ENCODE measurements at places on chromosomes 2 and 18.

DNA sequence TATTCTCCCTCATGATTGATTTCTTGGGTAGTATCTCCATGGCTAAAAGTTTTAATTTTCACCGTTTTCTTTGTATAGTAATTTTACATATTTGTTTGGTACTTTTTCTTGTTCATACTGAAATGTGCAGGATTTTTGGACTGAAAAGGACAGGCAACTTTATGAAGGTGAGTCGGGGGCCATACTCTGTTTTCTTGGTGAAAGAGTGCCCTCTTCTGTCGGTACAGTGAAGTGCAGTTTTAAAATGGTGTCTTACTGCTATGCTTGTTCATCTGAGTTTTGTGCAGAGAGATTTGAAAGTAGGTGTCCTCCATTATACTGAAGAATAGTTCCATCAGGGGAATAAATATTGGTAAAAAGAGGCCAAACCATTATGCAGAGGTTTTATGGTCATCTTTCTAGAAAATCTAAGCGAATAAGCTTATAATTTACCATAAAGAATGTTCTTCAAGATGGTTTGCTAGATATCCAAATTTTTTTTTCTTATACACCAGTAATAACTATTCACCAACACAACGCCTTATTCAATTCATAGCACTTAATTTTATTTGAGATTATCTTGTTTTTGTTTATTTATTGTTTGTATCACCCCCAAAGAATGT lies 8.7 kb upstream of the SERPINB13 start:
- peak; percentile 27 for DNase-seq

GRCh38 chr2:196077821-196078220 lies 9.2 kb upstream of the DNAH7 start:
- DNase-seq = no peak

GRCh38 chr2:207450186-207450585 lies 79.6 kb upstream of the CREB1 start:
- DNase-seq = no peak

DNA sequence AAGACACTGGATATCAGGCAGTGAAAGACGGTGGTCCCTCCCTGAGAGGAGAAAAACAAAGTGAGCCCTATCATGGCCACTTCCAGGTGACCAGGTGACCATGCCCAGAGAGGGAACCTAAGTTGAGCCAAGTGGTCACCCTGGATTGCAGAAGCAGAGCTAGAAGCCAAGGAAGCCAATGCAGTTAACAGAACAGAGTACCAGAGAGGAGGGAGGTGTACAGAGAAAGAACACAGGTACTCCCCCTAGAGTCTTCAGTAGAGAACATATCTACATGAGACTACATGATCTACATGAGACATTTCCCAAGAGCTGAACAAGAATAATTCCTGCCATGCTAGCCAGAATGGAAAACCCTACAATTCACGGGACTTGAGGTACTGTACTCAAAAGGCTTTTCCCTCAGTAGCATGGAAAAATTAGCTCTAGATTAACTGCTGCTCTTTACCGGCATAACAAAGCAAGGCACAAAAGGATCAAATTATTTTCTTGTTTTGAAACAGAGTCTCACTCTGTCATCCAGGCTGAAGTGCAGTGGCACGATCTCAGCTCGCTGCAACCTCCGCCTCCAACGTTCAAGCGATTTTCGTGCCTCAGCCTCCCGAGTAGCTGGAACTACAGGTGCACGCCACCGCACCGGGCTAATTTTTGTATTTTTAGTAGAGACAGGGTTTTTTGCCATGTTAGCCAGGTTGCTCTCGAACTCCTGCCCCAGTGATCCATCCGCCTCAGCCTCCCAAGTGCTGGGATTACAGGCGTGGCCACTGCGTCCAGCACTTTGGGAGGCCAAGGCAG lies 23.5 kb downstream of the ROCK2 start:
- no peak for DNase-seq

GRCh38 chr18:53906681-53907080 lies 317.8 kb downstream of the MBD2 start:
- no peak for DNase-seq

GRCh38 chr2:27885234-27885633 lies 5.0 kb downstream of the RBKS start:
- no peak for DNase-seq

DNA sequence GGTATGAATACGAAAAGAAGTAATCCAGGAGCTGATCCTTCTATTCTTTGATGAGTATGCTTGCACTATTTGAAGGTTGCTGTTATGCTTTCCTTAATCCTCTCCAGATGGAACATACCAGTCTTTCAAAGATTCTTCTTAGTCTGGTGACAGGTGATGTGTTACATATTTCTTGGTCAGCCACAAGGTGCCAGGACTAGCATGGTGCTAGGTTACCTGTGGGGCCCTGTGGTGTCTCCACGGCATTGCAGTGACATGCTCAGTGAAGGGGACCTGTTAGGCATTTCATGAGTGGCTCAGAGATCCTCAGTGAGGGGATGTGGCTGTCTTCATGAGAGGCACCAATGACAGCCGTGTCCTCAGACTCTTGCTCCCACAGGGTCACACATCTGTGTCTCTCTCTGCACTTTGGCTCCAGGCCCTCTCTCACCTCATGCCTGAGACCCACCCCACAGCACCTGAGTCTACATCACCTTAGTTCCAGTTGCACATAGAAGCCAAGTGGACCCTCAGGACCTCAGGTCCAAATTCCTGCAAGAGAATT lies 13.1 kb upstream of the RAB31 start:
- DNase-seq = no peak

GRCh38 chr2:12504443-12504842 lies 212.3 kb upstream of the TRIB2 start:
- peak; percentile 60 for DNase-seq

- no peak for DNase-seq
Observed at GRCh38 chr18:3524706-3525105, 74.7 kb downstream of the TGIF1 start.

DNA sequence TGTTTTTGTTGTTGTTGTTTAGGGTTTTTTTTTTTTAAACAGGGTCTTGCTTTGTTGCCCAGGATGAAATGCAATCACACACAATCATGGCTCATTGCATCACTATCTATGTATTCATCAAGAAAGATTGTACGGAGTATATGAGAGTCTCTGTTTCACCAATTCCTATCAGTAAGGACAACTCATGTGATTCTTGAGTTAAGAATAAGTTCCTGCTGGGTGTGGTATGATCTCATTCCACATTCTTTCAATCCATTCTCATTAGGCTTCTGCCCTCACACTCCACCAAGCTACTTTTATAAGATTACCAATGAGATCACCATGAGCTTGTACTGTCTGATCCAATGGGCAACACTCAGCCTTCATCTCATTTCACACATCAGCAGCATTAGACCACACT lies 9.1 kb upstream of the AP1S3 start:
- no peak for DNase-seq

DNA sequence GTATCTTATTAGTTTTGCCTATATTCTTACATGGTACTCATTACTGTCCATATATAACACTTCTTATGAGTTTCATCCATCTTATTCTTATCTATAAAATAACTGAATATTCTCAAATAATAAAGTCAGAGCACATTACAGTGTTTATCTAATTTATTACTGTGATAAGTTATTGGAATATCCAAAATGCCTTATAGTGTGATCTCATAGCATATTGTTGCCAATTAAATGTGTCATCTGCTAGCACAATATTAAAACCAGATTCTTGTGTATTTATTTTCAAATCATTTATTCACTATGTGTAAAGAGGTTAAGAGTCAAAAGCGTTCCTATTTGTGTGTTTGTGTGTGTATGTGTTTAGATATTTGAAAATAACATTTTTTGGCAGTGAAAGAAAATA lies 151.9 kb downstream of the WDR7 start:
- DNase-seq = no peak

DNA sequence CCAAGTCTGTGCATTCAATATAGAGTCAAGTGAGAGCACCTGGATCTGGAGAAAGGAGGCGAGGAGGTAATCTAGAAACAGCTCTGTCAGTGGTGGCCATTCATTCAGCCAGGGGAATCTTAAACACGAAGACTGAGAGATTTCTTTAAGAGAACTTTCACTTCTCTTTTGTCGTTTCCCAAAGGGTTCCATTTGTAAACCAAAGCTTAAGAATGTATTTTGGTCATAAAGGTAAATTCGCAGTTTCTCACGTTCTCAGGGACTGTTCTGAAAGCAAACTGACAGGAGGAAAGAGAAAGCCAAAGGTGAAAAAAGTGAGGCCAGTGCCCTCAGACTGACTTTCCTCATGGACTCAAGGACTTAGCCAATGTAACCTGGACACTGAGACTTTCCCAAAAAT lies 513.5 kb downstream of the CMPK2 start:
- no peak for DNase-seq

- DNase-seq = no peak
Observed at GRCh38 chr2:42425697-42426096, 64.7 kb upstream of the COX7A2L start.

- no peak for DNase-seq
Observed at GRCh38 chr18:43312891-43313290, 35.6 kb upstream of the SYT4 start.

DNA sequence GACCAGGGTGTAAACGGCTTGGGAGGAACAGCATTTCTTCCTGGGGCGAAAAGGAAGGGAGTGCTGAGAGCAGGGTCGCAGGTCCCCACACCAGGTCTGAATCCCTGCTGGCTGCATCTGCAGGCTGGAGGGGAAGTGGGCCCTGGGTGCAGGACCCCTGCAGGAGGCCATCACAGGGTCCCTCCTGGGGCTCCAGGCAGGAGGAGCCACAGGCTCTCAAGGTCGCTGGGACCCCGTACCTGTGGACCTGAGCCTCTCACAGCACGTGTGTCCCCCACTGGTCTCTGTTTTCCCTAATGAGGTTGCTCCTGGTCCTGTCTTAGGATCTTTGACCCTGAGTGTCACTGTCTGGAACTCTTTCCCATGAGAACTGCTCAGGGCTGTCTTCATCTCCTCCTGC lies 147.8 kb upstream of the ZNF236 start:
- no peak for DNase-seq

GRCh38 chr2:201915446-201915845 lies 109.1 kb downstream of the CDK15 start:
- DNase-seq = no peak

DNA sequence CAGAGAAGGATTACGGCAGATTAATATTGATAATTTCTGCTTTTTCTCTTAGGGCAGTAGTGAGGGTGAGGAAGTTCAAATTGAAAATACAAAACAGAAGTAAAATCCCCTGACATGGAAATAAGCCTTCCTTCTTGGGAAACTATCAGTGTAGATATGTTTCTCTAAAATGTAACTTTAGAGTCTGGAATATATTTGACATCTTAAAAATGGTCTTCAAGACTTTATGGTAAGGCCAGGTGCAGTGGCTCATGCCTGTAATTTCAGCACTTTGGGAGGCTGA lies 33.0 kb downstream of the INPP5D start:
- DNase-seq = no peak

GRCh38 chr2:197668296-197668695 lies 7.1 kb downstream of the RFTN2 start:
- no peak for DNase-seq

GRCh38 chr2:10845640-10846039 lies 33.1 kb upstream of the PDIA6 start:
- no peak for DNase-seq

GRCh38 chr2:227464361-227464760 lies 7.6 kb upstream of the AGFG1 start:
- peak; percentile 30 for DNase-seq

DNA sequence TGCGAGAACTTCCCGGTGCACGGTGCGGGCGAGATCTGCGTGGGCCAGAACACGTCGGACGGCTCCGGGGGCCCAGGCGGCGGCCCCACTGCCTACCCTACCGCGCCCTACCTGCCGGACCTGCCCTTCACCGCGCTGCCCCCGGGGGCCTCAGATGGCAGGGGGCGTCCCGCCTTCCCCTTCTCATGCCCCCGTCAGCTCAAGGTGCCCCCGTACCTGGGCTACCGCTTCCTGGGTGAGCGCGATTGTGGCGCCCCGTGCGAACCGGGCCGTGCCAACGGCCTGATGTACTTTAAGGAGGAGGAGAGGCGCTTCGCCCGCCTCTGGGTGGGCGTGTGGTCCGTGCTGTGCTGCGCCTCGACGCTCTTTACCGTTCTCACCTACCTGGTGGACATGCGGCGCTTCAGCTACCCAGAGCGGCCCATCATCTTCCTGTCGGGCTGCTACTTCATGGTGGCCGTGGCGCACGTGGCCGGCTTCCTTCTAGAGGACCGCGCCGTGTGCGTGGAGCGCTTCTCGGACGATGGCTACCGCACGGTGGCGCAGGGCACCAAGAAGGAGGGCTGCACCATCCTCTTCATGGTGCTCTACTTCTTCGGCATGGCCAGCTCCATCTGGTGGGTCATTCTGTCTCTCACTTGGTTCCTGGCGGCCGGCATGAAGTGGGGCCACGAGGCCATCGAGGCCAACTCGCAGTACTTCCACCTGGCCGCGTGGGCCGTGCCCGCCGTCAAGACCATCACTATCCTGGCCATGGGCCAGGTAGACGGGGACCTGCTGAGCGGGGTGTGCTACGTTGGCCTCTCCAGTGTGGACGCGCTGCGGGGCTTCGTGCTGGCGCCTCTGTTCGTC lies 1.7 kb downstream of the FZD7 start:
- DNase-seq = peak; percentile 62

DNA sequence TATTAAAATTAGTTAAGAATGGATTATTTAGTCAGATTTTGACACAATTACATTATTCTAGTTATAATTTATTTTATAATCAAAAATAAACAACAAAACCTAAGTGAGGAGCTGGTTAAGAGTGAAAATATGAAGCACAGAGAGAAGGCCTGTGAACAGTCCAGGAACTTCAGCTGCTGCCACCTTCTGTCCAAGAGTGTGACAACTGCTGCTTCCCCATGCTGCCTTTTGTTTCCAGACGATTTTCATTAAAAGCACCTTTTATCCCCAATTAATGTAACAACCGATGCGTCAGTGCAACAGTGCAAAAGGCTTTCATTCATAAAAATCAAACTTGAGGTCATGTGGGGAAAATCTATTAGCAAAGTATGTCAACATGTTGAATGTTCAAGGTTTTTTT lies 363.6 kb downstream of the CTNNA2 start:
- no peak for DNase-seq

GRCh38 chr2:46748735-46749531 lies 166.7 kb downstream of the MCFD2 start:
- no peak for DNase-seq

DNA sequence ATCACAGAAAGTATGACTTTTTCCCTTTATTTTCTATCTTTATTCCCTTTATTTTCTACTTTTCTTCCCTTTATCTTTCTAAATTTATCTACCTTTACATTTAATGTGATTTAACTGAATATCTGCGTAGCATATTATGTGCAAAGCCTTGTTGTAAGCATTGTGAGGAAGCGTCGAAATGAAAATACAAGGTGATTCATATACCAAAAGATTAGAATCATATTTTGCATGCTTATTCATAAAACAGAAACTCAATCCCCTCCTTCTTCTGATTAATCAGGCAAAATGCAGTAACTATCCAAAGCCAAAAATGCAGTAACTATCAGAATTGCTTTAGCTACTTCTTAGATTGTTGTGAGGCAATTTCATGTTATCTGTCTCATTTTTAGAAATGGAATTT lies 393.0 kb downstream of the CDH19 start:
- no peak for DNase-seq

Measured in activated CD4-positive, alpha-beta T cell treated with anti-CD3 and anti-CD28 coated beads for 36 hours (primary cell).